ENCODE measurements at places on chromosomes 2 and 18.

- no peak for DNase-seq
Observed at GRCh38 chr2:84844141-84844540, 36.7 kb downstream of the TRABD2A start.

- no peak for DNase-seq
Observed at GRCh38 chr18:76528477-76529432, 33.7 kb upstream of the ZNF516 start.

- no peak for DNase-seq
Observed at GRCh38 chr2:220893411-220893810, 678.7 kb downstream of the EPHA4 start.

DNA sequence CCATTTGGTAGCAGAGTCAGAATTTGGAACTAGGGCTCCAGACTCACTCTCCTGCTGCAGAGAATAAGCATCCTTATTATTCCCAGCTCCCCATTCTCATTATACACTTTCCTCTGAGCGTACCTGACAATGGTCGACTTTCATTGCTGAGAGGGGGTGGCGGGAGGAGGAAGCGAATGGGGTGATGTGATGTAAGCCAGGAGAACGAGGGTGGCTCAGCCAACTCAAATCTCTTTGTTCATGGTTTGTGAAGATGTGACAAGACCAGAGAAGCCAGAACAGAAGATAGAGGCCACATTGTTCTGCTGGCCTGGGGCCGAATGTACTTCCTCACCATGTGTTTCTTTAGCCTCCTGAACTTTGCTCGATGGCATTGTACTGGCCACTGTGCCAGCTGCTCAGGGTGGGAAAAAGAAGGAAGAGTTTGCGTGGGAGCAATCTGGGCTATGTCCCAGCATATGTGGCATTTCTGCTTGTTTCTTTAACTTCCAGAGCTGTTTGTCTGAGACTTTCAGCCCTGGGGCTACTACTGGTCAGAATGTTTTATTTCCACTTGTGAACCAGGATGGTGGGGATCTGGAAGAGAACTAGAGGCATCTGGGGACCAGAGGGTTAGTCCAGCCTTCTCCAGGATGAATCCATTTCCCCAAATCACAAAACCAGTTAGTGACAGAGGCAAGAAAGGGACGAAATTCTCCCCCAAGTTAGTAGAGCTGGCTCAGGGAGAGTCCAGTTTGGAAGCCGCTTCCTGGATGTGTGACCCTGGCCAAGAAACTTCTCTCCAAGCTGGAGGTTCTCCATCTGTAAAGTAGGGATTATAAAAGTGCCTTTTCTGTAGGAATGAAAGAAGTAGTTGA is 62.6 kb downstream of the MOGAT1 start:
- no peak for DNase-seq

- no peak for DNase-seq
Observed at GRCh38 chr2:120052597-120052996, 39.7 kb downstream of the EPB41L5 start.

DNA sequence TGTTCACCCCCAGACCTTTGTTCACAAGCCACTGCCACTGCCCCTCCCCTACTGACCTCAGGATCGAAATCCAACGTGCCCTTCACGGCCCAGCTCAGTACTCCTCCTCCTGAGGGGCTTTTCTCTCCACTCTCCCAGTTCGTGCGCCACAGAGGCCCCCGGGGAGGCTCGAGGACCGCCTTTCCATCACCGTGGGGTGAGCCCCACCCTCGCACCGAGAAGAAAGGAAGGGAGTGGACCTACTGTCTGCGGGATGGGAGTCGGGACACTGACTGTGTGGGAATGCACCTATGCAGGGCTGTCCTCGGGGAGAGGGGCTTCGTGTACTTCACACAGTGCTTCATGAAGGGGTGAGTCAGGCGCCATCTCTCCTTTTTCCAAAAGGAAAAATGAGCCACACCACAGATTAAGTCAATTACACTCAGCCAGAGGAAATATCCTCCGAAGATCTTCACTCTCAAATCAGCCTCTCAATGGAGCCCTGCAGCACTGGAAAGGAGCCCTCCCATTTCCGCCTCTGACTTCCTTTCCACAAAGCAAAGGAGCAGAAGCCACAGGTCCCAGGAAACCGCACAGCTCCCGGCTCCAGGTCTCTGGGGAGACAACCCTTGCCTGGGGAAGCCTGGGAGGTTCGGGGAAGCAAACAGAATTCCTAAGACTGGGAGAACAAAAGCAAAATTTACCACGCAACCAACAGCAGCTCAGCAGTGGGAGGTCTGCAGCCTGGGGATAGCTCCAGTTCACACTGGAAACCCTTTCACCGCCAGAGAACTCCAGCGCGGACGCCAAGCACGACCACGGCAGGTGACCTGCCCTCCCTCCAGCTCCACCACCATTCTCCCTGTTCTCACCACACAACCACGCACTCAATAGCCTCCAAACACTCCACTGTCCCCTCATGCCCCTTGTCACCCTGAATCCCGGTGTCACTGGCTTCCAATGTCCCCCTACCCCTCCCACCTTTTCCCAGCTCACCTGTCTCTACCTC is 21.6 kb downstream of the ADCY3 start:
- DNase-seq = no peak

GRCh38 chr2:129443235-129443864 is 536.1 kb upstream of the RAB6C start:
- DNase-seq = no peak

- no peak for DNase-seq
Observed at GRCh38 chr2:23664066-23664788, 262.7 kb downstream of the ATAD2B start.

DNA sequence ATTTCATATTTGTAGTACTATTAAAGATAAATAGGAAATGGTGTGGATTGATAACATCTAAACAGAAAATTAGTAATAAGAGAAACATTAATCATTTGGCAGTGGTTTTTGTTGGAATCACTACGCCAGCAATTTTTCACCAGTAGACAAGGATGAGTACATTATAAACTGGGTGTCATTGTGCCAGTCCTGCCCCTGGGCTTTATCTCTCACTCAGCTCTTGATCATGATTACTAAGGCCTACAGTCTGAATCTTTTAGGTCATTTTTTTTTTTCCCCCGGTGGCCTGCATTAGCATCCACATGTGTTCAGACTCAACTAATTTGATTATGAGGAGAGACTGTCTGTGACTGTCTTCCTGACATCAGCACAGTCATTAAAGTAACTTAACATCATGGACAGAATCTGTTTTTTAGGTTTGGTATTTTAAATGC is 16.2 kb downstream of the GULP1 start:
- no peak for DNase-seq

DNA sequence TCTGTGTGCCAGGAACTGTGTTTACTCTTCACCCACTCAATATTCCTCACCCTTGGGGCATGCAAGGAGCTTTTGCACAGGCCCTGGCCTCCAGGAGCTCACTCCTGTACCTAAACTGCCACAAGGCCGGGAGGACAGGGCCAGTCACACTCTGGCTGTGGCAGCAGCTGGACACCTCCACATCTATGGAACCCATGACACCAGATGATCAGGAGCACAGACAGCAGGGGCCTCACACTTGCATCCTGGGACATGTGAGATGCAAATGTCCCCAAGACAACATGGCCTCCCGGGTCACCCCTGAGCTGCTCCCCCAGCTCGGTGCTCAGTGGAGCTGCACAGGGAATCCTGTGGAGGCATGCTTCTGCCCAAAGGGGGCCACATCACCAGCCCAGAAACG is 61.8 kb upstream of the SLC66A3 start:
- DNase-seq = no peak

DNA sequence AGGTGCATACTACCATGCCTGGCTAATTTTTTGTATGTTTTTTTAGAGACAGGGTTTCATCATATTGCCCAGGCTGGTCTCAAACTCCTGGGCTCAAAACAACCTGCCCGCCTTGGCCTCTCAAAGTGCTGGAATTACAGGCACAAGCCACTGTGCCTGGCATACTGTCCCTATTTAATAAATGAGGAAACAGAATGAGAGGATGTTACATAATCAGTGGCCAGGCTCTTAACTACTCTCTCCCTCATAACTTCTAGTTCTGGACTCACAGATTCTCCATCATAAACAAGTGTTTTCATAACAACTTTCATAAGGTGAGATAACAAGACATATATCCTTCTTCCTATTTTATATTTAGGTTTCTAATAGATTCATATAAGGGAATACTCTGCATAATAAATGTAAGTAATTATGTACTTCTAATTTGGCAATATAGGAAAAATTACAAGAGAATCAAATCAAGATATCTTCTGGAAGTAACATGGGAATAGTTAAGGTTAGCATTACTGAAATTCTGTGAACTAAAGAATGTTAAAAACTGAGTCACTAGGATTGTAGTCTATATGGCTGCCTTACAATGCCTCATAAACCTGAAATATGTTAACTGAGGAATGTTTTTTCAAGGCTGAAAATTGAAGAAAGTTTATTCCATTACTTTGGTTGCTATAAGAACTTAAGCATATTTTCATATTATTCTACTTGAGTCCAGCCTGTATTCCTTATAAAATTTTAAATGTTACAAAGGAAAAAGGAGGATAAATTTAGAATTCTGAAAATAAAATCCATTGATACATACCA is 71.3 kb downstream of the SLC25A12 start:
- no peak for DNase-seq

DNA sequence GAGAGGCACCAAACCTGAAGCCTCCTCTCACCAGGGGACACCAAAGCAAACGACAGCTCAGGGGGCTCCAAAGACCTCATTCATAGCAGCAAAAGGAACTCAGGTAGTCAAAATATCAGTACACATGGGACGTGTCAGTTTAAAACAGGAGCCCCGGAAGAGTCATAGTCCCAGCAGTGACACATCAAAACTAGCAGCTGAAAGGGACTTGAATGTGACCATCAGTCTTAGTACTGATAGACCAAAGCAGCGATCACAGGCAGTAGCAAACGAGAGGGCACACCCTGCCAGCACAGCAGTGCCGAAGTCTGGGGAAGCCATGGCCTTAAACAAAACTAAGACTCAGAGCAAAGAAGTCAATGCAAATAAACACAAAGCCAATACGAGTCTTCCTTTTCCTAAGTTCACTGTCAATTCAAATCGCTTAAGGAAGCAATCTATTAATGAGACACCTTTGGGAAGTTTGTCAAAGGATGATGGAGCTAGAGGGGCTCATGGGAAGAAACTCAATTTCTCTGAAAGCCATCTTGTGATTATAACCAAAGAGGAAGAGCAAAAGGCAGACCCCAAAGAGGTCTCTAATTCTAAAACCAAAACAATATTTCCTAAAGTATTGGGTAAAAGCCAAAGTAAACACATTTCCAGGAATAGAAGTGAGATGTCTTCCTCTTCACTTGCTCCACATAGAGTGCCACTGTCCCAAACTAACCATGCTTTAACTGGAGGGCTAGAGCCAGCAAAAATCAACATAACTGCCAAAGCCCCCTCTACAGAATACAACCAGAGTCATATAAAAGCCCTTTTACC is 1.2 kb downstream of the GALNT5 start:
- DNase-seq = no peak

DNA sequence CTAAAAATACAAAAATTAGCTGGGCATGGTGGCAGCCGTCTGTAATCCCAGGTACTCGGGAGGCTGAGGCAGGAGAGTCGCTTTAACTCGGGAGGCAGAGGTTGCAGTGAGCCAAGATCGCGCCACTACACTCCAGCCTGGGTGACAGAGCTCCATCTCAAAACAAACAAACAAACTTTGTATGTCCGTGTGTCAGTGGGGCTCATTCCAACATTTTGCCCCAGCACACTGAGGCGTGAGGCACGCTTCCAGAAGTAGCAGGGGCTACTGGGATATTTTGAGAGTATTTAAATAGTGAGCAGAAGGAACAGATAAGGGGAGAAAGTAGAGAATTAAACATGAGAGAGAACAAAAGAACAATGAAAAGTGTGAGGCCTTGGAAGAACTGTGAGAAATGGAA is 83.3 kb upstream of the TANK start:
- DNase-seq = no peak

GRCh38 chr18:39453356-39453755 is 1887.8 kb upstream of the CELF4 start:
- no peak for DNase-seq

- no peak for DNase-seq
Observed at GRCh38 chr2:215660687-215661086, 224.8 kb upstream of the FN1 start.

GRCh38 chr2:241555711-241556110 is 2.8 kb upstream of the BOK start:
- DNase-seq = no peak

DNA sequence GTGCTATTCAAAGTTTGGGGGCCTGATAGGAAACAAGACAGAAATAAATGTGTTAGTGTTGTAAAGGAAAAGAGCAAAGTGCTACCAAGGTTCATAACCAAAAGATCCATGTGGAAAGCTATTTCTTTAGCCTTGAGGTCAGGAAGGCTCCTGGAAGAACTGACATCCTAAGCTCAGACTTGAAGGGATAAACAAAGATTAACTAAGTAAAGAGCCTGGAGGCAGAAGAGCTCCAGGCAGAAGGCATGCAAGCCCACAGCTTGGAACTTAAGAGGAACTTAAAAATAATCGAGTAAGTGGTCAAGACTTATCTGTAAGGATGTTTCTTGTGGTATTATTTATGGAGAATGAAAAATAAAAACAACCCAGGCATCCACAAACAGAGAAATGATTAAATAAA is 245.0 kb upstream of the MGAT5 start:
- no peak for DNase-seq

GRCh38 chr18:70332694-70333093 is 43.8 kb downstream of the SOCS6 start:
- DNase-seq = no peak

- no peak for DNase-seq
Observed at GRCh38 chr2:226121046-226121738, 678.4 kb downstream of the IRS1 start.

DNA sequence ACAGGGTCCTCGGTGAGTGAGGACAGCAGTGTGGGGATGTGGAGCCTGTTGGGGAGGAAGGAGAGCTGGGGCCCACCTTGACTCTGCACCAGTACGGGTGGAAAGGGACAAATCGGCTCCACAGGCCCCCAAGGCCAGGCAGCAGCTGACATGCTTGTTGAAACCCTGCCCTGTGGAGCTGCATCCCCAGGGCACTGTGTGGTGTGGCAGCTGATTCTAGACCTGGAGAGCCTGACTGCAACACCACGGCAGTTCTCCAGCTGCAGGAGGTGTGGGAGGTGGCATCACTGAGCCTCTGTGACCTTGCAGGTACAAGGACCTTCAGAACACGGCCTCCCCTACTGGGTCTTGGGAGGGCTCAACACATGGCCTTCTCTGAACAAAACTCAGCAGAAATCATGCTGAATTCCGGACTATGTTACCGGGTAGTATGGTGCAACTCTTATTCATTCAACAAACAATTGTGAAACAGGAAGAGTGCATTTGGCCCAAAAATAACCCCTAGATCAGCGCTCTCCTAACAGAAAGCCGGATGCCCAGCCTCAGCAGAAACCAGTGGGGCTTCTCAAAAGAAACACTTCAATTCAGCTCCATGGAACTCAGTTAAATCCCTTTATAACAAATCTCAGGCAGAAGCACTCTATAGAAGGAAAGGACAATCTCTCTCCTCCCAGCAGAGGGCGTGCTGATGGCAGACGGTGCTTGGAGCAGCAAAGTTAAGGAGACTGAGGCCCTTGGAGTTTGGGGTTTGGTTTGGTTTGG is 104.4 kb upstream of the SALL3 start:
- peak; percentile 25 for DNase-seq

- DNase-seq = no peak
Observed at GRCh38 chr2:147463881-147464520, 380.8 kb upstream of the ACVR2A start.

GRCh38 chr18:34742891-34743341 is 32.8 kb downstream of the DTNA start:
- no peak for DNase-seq

GRCh38 chr2:155391613-155392130 is 693.2 kb downstream of the KCNJ3 start:
- DNase-seq = no peak

GRCh38 chr2:201768918-201769317 is 11.8 kb downstream of the ALS2 start:
- DNase-seq = no peak

All from stimulated activated CD4-positive, alpha-beta T cell treated with anti-CD3 and anti-CD28 coated beads, Interleukin-4, amount 100 ng/mL, for 24 hours (primary cell).